Karpas-422 (cell line): ENCODE measurements at places on chromosomes 7 and 10. TPM values are rescaled to one million over a fixed set of nuclear protein-coding genes. Genes with fewer than 3 reads are reported as not detected.

OPALIN gene
- not detected in 2 replicates for total RNA-seq

LRIT1 gene
- not detected in 2 replicates for total RNA-seq

DNA sequence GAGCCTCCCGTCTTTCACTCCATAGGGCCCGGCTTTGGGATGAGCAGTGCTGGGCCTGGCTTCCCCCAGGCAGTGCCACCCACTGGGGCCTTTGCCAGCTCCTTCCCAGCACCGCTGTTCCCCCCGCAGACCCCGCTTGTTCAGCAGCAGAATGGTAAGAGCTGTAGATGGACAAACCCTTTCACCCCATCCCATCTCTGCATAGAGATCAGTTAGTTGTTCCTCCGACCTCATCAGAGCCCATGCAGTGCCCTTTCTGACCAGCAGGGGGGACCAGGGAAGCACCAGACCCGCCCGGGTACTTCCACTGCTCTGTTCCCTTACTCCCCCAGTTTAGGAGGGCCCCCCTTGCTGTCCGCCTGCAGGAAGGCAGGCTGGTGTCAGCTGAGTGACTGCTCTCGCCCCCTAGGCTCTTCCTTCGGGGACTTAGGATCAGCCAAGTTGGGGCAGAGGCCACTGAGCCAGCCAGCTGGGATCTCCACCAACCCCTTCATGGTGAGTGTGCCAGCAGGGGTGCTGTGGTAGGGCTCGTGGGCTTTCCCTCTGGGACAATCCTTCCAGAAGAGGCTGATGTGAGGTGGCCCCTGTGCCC, 9.8 kb downstream of the SAP25 start:
- DNase-seq: peak; percentile 92

GRCh38 chr7:50450590-50451032, 461 bp upstream of the FIGNL1 start:
- DNase-seq: peak; percentile 73

GRCh38 chr7:45886931-45887667, 1.2 kb upstream of the IGFBP1 start:
- DNase-seq: no peak
